Activated CD8-positive, alpha-beta memory T cell treated with anti-CD3 and anti-CD28 coated beads for 1 hour (primary cell): ENCODE measurements at places on chromosomes 4 and X.

DNA sequence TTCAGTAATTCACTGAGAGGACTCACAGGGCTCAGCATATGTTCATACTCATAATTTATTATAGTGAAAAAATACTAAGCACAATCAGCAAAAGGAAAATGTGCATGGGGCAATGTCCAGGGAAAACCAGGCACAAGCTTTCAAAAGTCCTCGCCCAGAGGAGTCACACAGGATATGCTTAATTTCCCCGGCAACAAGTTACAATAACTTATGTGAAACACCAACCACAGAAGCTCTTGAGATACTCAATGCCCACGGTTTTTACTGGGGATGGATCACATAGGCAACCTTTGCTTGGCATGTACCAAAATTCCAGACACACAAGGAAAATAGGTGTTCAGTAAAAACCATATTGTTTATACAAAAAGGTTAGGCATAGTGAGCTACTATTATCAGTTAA is 38.5 kb upstream of the STPG2 start:
- DNase-seq: no peak

GRCh38 chr4:10047967-10048366 is 26.7 kb upstream of the SLC2A9 start:
- DNase-seq: no peak

GRCh38 chrX:67922966-67923365 is 379.1 kb downstream of the AR start:
- no peak for DNase-seq

- no peak for DNase-seq
Observed at GRCh38 chrX:38236901-38237615, 16.4 kb upstream of the SRPX start.

DNA sequence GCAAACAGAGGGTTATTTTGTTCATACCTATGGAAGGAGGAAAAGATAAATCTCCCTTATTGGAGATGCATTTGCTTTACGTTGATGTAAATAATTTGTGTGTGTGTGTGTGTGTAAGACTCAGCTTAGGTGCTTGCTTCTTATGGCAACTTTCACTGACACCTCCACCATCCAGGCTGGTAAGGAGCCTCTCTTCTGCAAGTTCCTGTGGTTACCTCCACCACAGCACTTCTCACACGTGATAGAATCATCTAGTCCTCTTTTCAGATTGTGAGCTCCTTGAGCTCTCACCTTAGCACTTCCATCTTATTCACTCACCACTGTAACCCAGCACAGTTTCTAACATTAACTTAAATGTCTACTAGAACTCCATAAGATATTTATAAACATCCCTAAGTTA is 553.7 kb downstream of the FGF13 start:
- no peak for DNase-seq

GRCh38 chr4:101286663-101287062 is 60.7 kb downstream of the PPP3CA start:
- DNase-seq: no peak

GRCh38 chr4:14254252-14254651 is 626.7 kb upstream of the BOD1L1 start:
- DNase-seq: no peak

DNA sequence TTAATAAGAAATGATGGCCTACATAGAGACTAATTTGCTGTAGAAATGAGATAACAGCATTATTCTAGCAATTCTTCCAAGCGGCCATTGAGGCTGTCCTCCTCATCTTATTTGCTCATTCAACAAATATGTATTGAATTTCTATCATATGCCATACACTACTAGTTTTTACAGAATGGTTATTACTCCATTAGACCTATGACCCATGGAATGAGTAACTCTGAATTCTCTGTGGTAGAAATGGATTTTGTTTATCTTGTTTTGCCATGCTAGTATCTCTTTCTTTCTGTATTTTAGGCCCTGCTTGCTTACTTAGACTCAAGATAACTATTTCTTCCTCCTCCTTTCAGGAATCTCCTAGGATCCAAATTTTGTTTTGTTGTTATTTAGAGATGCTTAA is 103.5 kb downstream of the RPA4 start:
- DNase-seq: no peak

GRCh38 chr4:29311247-29311646 is 1408.9 kb upstream of the PCDH7 start:
- DNase-seq: no peak

DNA sequence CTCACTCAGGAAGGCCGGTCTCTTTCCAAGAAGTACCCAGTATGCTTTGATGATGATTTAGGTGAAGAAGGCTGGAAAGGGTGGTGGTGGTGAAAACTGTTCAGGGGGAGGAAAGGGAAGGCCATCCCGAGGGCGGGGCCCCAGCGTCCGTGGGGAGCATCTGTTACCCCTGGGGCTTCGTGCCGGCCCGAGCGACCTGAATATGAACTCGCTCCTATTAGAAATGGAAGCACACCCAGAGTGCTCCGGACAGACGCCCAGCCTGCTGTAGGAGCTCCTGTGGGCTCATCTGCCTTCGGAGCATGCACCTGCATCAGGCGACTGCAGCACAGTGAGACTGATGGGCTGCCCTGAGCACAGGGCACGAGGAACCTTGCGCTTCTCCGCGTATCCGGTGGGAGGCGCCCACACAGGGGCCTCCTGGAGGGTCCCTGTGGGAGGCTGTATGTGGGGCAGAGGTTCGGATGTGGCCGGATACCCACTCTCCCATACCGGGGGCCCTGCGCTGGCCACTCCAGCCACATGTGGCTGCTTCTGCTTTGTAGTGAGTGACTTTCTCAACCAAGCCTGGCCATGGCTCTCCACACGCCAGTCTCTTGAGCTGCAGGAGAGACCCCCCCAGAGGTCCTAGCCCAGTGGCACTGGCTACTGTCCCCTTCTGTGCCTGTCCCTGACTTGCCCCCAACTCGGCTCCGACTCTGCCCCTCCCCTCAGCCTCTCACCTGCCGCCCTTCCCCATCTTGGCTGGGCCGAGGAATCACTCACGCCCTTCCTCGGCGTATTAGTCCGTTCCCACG is 36.7 kb downstream of the FGFRL1 start:
- DNase-seq: no peak

DNA sequence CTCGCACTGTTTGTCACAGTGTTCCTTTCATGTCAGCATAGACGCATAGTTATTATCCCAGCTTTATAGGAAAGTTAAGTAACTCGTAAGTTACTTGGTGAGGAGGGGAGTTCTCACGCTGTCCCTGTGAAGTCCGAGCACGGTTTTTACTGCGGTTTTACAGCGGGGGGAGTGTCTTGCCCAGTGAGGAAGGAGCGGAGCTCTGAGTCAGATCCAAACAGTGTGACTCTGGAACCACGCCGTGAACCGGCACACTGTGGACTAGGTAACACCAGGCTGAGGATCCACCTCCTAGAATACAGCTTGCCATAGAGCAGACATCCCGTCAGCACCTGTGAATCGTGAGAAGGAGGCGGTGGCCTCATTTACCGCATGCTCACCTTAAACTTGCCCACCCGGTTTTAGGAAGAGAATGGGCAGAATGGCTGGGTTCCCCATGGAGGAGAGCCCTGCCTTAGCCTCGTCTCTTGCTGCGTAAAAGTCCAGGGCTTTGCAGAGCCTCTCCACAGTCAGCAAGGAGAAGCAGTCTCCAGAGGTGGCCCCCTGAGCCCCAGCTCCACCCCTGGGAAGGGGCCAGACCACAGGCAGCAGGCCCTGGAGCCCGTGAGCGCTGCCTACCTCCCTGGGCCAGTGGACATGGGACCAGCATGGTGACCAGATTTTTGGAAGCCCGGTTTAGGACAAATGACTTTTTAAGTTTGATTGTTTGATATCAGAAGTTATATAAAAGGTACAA is 40.2 kb upstream of the HGFAC start:
- no peak for DNase-seq

- no peak for DNase-seq
Observed at GRCh38 chr4:2723751-2724150, 32.4 kb downstream of the TNIP2 start.

- no peak for DNase-seq
Observed at GRCh38 chrX:101708163-101708562, 48.5 kb upstream of the ARMCX2 start.
